ENCODE measurements at places on chromosomes 6 and 20. TPM values are rescaled to one million over a fixed set of nuclear protein-coding genes. Genes with fewer than 3 reads are reported as not detected.
A peak's percentile ranks its signal among the peaks of the same experiment; 100 is the strongest.

DNA sequence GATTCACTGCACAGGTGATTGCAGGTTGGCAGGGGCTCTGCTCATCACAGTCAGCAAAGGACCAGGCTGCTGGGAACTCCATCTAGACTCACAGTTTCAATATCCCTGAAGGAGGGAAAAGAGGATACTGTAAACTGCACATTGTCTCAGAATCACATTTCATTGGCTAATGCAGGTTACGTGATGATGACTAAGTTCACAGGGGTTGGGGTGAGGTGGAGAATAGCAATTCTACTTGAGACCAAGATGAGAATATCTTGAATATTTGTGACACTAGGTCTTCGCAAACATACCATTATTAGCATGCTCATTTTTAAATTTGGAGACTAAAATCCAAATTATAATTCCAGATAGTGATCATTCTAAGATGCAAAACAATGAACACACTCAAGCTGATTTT lies 208.5 kb upstream of the CITED2 start:
- no peak for DNase-seq

- peak; percentile 13 for DNase-seq
Observed at GRCh38 chr20:61980647-61981583, 84.8 kb downstream of the TAF4 start.

GRCh38 chr6:11650711-11651110 lies 113.2 kb downstream of the TMEM170B start:
- DNase-seq: no peak

DNA sequence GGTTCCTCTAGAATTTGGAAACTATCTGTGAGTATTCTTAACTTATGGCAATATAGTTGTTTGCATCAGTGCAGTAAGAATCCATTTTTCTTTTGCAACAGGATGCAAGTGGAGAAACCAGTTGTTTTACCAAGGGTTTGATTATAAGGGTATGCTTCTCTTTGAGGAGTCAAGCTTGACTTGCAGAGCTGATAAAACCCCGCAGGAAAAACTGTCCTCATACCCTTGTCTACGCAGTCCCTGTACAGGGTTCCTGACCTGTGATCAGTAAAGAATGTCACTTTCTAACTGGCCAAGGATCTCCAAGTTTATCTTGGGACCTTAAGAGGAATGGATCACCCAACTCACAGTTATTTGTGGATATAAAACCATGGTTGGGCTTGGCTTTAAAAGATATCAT lies 161.1 kb upstream of the OLIG3 start:
- no peak for DNase-seq

DNA sequence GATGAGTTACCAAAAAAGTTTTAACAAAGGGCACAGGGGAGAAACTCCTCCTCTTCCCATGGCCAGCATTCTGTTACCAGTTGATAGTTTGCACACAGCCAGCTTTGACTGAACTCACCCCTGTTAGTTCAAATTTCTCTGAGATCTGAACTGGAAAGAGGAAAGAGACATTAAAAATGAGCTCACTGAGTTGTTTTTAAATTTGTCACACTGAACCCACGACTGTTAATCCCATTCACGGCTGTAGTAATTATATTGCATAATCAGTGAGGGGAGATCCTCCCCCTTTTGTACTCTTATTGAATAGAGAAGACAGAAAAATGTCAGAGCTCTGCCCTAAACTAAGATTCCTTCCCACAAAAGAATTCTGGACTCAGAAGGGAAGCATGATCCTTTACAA lies 17.5 kb upstream of the DSP start:
- DNase-seq: no peak

The ZNF343 gene
- total RNA-seq: 14.0 TPM

The HLA-DMA gene
- total RNA-seq: 5.8 TPM

The RAB32 gene
- 67.4 TPM for total RNA-seq

The RAB22A gene
- 13.0 TPM for total RNA-seq

The LTV1 gene
- total RNA-seq: 28.4 TPM

DNA sequence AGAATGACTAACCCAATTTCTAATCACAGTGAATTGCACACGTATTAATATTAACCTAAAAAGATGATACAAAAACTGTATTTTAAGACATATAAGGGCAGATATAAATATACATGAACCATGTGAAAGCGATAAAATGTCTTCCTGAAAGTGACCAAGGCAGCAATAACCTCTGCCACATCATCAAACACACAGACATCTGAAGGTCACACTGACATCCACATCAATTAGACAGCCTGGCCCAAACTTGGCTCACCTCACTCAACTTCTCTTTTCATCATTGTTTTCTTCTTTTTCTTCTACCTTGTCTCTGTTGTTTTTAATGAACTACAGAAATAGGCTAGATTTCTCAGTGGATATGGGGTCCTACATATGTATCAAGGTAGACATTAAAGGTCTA lies 128.5 kb downstream of the TRDN start:
- DNase-seq: no peak

GRCh38 chr20:8807480-8808201 lies 261.2 kb upstream of the PLCB4 start:
- no peak for DNase-seq

GRCh38 chr20:16317445-16318362 lies 255.5 kb downstream of the KIF16B start:
- no peak for DNase-seq

The RAMACL gene
- 13.2 TPM for total RNA-seq
